Gastroesophageal sphincter (tissue), 4 donors: ENCODE measurements at places on chromosomes 6 and 20.

GRCh38 chr6:72084992-72085569 lies 198.7 kb downstream of the RIMS1 start:
- ATAC-seq: no peak

GRCh38 chr6:36018339-36018738 lies 6.1 kb downstream of the SLC26A8 start:
- no peak for ATAC-seq

DNA sequence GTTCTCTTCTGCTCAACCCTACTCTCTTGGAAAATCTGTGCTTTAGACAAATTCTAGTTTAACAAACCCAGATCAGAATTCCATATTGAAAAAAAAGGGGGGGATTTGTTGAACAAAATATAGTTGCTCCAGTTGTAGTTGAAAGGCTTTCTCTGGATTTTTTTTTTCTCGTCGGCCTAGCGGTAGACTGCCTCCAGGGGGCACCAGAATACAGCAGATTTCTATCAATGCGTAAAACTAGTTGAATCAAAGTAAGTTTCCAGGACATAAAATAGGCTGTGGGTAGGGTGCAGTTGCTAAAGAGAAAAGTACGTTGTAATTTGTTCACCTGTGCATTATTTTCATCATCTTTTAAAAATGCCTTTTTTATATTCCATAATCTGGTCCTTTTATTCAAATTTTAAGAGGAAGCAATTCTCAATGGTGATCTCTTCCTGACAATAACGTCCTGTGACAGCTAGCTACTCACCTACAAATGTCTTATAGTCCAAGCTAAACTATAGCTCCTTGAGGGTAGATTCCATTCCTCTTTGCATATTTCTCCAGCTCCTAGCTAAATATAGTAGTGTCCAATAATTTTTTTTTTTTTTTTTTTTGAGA lies 105.4 kb downstream of the PERP start:
- ATAC-seq: no peak

- no peak for ATAC-seq
These were observed 106.4 kb downstream of the PPP1R14C start for GRCh38 chr6:150249261-150249660.

DNA sequence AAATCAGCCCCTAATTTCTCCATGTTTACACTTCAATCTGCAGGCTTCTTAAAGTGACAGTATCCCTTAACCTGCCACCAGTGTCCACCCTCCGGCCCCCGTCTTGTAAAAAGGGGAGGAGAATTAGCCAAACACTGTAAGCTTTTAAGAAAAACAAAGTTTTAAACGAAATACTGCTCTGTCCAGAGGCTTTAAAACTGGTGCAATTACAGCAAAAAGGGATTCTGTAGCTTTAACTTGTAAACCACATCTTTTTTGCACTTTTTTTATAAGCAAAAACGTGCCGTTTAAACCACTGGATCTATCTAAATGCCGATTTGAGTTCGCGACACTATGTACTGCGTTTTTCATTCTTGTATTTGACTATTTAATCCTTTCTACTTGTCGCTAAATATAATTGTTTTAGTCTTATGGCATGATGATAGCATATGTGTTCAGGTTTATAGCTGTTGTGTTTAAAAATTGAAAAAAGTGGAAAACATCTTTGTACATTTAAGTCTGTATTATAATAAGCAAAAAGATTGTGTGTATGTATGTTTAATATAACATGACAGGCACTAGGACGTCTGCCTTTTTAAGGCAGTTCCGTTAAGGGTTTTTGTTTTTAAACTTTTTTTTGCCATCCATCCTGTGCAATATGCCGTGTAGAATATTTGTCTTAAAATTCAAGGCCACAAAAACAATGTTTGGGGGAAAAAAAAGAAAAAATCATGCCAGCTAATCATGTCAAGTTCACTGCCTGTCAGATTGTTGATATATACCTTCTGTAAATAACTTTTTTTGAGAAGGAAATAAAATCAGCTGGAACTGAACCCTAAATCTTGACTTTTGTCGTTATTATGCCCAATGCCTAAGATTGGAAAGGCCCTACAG lies 4.5 kb downstream of the SOX4 start:
- no peak for ATAC-seq

- no peak for ATAC-seq
These were observed 189.3 kb downstream of the PREX1 start for GRCh38 chr20:48638546-48638945.

DNA sequence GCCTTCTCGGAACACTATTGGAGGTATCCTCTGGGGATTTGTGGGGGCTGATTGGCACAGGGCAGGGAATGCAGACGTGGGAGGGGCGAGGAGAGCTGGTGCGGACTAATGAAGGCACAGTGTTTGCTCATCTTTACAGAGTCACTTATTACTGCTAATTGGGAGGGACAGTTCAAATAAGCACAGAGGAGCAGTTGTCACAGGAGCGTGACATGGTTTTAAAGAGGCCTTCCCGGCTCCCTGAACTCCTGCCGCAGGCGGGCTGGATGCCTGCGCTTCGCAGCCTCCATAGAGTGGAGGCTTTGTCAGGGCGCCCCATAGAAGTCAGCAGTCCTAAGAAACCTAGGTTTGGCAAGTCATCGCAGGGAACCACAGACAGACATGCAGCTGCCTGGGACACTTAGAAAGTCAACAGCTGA lies 149.6 kb downstream of the LINC00237 start:
- no peak for ATAC-seq

- no peak for ATAC-seq
These were observed 234.2 kb downstream of the HACE1 start for GRCh38 chr6:104625536-104625935.

DNA sequence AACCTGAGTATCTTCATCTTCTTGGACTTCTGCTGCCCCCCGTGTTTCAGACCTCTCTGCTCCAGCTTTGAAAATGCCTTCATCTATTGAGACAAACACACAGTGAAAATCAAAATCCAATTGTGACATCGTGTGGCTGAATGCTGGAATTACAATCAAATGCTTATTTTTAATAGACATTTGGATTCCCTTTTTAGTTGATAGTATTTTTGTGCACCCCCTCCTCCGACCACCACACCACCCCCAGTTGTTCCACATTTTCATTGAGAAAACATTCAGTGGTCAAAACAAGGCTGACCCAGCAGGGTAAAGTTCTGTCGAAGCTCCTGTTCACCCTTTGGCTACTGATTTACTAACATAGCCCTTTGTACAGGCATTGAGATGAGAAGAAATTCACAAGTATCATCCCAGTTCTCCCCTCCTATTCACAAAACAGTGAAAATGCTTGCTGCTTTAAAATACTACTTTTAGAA lies 79.0 kb downstream of the NRSN1 start:
- no peak for ATAC-seq

DNA sequence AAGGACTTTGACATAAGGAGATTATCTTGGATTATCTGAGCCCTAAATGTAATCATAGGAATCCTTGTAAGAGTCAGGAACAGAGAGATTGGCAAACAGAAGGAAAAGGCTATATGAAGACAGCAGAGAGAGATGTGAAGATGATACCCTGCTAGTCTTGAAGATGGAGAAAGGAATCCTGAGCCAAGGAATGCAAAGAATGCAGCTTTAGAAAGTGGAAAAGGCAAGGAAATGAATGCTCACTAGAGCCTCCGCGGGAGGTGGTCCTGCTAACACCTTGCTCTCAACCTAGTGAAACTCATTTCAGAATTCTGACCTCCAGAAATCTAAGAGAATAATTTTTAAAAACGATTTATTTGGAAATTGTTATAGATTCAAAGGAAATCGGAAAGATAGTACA lies 117.1 kb downstream of the TBXT start:
- ATAC-seq: no peak

DNA sequence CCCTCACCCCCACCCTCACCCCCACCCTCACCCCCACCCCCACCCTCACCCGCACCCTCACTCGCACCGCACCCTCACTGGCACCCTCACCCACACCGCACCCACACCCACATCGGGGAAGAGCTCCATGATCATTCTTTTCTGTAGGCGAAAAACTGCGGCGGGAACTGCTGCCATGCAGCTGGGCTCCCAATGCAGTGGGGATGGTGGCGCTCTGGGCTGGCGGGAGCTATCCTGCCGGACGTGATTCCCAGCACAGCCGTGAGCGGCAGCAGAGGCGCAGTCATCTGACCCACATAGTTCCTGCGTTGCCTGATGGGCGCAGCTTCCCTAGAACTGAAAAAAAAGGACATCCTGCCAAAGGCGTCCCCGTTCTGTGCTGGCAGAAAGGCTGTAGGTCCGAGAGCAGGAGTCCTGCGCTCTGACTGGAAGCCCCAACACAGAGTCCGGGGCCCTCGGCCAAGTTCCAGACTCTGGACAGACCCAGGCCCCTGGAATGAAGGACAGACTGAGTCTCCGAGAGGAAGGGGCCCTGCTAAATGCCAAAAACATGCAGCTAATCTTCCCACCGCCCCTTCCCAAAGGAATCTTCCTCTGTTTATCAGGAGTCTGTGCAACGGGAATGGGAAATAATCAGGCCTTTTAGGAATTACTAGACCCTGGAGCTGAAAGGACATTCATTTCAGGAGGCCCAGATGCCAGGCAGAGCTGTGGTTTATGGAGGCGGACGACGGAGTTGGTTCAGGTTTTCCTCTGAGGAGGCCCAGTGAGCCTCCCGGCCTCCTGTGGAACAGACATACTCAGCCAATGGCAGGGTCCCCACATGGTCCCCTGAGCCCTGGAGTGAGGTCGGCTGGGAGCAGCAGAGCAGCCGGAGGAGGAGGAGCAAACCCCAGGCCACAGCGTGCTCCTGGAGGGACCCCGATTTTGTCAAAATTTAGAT lies 14.1 kb upstream of the TCFL5 start:
- ATAC-seq: peak; percentile 92

DNA sequence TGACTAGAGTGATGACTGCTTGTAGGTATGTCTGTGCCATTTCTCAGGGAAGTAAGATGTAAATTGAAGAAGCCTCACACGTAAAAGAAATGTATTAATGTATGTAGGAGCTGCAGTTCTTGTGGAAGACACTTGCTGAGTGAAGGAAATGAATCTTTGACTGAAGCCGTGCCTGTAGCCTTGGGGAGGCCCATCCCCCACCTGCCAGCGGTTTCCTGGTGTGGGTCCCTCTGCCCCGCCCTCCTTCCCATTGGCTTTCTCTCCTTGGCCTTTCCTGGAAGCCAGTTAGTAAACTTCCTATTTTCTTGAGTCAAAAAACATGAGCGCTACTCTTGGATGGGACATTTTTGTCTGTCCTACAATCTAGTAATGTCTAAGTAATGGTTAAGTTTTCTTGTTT lies 16.6 kb downstream of the IRF4 start:
- ATAC-seq: no peak

GRCh38 chr6:53252177-53252692 lies 96.5 kb downstream of the ELOVL5 start:
- no peak for ATAC-seq

GRCh38 chr6:148854992-148855391 lies 108.2 kb downstream of the UST start:
- ATAC-seq: no peak

GRCh38 chr20:57831993-57832585 lies 122.3 kb upstream of the PMEPA1 start:
- ATAC-seq: no peak

GRCh38 chr6:77037439-77037838 lies 425.9 kb downstream of the HTR1B start:
- no peak for ATAC-seq

DNA sequence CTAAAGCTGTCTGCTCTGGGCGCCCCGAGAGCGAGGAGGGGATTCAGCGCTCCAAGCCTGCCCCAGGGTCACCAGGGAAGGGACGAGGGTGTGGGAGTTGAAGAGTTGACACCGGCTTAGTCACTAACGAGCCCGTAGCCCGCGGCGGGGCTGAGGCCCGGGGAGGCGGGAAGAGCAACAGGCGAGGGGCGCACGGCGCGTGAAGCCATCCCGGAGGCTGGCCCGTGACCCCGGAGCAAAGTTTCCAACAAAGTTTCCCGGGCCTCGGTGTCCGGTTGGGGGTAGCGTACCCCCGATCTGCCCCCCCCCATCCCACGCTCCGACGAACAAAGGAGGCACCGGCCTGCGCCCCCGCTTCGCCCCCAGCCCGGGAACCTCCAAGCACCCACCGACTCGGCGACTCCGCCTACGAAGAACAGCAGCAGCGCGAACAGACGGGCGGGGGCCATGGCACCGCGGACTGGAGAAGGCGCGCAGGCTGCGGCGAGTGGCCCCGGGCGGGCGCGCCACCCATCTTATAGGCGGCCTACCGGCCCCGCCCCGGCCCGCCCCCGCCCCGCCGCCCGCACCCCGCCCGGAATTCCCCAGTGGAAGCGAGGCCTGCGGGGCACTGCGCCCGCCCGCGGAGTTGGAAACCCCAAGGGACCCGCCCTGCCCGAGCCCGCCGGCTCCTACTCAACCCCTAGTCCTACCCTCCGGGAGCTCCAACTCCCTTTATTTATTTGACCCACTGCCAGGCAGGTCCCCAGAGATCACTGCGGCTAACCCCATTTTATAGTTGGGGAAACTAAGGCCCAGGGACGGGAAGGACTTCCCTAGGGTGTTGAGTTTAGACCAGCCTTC lies at the start of gene SDC4:
Gene SDC4, minus strand, starts transcription at position 489 of the 843 bp plus-strand sequence. Its CDS starts 40 bp downstream, at position 449.
- ATAC-seq: peak; percentile 85

DNA sequence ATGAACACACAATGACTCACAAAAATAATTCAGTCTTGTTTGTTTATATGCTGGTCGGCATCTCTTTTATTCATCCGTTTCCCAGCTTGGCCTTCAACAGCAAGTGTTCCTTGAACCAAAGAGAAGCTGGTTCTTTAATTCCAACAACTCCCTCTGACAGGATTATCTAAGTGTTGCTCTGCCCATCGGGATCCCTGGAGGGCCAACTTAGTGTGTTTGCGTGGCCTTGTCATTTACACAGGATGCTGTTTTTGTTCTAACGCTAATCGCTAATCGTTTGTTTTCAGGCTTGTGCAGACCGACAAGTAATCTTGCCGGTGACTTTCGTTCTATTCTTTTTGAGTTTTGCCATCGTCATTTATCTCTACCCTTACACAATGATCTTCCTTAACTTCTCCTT lies 267.4 kb upstream of the EXOC2 start:
- no peak for ATAC-seq
